ENCODE measurements at places on chromosomes 5 and 9. TPM values are rescaled to one million over a fixed set of nuclear protein-coding genes. Genes with fewer than 3 reads are reported as not detected.

Gene C6
- not detected for polyA plus RNA-seq

Gene KCNIP1
- polyA plus RNA-seq, result not detected

Gene MARVELD2
- polyA plus RNA-seq, result not detected

Gene PCDHGA7
- not detected for polyA plus RNA-seq

Gene RASGRF2
- not detected for polyA plus RNA-seq

Gene N4BP3
- 0.01 TPM for polyA plus RNA-seq

Gene SPATA31D4
- polyA plus RNA-seq, result not detected

Gene MARCOL
- polyA plus RNA-seq, result not detected

Gene SPOCK1
- 2.1 TPM for polyA plus RNA-seq

Gene SV2C
- 0.01 TPM for polyA plus RNA-seq

Gene MSANTD3
- 0.82 TPM for polyA plus RNA-seq

Gene TLR4
- 214 TPM for polyA plus RNA-seq

Gene OTULINL
- polyA plus RNA-seq, result 107 TPM

Gene CTXN3
- not detected for polyA plus RNA-seq

Gene DBH
- not detected for polyA plus RNA-seq

Gene CCL21
- polyA plus RNA-seq, result not detected

Gene HTR1A
- polyA plus RNA-seq, result not detected

Gene GMCL2
- not detected for polyA plus RNA-seq

Gene NRARP
- 4.6 TPM for polyA plus RNA-seq

Gene C9orf153
- not detected for polyA plus RNA-seq

Gene DMRT3
- polyA plus RNA-seq, result not detected

Gene OR1J2
- polyA plus RNA-seq, result not detected

Gene SLCO4C1
- polyA plus RNA-seq, result 1.8 TPM

Data from CD14-positive monocyte (primary cell).